ENCODE measurements at places on chromosomes 16 and 17.

GRCh38 chr16:30996985-30997724 lies 12.1 kb downstream of the HSD3B7 start:
- DNase-seq: peak; percentile 47

DNA sequence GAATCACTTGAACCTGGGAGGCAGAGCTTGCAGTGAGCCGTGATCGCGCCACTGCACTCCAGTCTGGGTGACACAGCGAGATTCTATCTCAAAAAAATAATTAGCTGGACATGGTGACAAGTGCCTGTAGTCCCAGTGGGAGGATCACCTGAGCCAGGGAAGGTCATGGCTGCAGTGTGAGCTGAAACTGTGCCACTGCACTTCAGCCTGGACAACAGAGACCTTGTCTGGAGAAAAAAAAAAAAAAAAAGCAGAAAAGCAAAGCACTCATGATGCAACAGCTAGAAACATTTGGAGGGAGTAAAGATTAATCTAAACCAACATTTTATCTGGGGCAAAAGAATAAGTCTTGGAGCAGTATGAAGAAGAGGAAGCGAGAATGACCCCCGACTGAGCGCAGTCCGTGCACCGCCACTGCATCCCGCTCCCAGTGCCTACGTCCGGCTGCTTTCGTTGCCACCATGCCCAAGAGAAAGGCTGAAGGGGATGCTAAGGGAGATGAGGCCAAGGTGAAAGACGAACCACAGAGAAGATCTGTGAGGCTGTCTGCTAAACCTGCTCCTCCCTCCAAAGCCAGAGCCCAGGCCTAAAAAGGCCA lies 8.2 kb downstream of the PRPSAP1 start:
- no peak for DNase-seq

DNA sequence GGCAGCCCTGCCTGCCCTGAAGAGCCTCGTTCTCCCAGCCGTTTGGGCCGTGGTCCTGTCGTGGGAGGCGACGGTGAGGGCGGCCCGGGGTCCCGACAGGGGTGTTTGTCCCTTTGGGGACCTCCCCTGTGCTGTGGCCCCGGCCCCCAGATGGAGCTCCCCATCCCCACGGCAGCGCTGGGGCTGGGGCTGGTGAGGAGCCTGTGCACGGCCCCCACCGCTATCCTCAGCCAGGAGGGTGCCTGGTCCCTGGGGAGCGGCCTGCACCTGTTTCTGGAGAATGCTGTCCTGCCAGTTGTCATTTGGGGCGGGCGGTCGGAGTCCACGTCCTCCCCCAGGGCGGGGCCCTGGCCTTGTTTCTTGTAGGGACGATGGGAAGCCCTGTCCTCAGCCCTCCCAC lies 6.6 kb downstream of the CAPN15 start:
- DNase-seq: no peak

GRCh38 chr17:39508987-39509386 lies 47.7 kb downstream of the CDK12 start:
- no peak for DNase-seq

DNA sequence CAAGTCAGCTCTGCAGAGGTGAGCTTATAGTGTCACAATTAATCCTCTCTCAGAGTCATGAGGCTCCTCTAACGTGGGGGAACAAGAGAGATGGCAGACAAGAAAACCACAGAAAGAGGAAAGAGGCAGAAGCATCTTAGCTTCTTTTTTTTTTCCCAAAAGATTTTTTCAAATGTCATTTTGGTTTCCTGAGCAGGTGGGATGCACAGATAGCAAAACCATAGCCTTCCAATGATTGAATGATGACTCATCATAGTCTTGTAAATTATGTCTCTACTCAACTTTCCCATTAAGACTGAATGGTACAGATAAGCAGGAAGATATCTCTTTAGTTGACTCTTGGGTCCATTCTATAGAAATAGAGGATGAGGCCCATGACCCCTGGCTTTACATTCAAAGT lies 162.8 kb upstream of the ZFHX3 start:
- no peak for DNase-seq

DNA sequence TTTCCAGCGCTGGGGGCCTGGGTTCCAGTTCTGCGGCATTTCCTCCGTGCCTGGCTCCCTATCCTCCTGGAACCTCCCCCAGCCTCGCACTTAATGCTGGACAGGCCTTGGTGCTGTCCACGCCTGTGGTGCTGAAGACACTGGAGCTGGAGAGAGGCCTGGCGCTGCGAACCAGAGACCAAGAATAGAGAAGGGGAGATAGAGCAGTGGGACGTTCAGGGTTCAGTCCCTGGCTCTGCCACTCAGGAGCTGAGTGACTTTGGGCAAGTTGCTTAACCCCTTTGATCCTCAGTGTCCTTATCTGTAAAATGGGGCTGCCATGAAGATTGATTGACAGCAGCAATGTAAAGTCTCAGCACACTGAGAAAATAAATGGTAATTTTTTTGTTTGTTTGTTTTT lies 11.9 kb downstream of the SBK1 start:
- no peak for DNase-seq

- DNase-seq: peak; percentile 85
Observed at GRCh38 chr17:45428050-45428617, 4.5 kb downstream of the ARHGAP27 start.

GRCh38 chr16:9518581-9518980 lies 427.1 kb downstream of the HAPSTR1 start:
- DNase-seq: no peak

- no peak for DNase-seq
Observed at GRCh38 chr16:26531290-26531730, 535.4 kb upstream of the C16orf82 start.

GRCh38 chr17:75367312-75367711 lies 38.2 kb downstream of the GRB2 start:
- no peak for DNase-seq

DNA sequence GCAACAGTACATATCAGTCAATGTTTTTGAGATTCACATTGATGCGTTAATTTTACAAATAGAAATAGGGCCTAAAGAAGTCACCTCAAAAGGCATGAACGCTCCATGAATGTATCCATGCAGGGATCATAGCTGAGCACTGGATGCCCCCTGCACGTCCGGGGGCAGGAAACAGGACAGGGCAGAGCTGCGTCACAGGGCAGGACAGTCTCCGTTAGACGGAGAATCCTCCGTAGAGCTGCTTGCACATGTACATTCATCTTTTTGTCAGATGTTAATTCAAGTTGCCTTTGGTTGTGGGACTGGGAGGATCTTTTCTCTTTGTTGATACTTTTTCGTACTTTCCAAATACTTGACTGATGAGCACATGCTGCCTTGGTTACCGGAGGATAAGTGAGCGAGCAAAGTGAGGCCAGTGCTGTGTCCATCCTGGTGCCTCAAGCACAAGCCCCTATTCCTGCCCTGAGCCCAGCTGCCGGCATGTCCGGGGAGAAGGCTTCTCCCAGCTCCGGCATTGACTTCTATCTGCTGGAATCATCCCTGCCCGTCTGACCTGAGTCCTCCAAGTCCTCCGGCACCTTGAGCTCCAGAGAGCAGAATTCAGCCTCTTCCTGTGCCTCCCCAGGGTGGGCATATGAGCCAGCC lies 15.0 kb downstream of the GAA start:
- no peak for DNase-seq

DNA sequence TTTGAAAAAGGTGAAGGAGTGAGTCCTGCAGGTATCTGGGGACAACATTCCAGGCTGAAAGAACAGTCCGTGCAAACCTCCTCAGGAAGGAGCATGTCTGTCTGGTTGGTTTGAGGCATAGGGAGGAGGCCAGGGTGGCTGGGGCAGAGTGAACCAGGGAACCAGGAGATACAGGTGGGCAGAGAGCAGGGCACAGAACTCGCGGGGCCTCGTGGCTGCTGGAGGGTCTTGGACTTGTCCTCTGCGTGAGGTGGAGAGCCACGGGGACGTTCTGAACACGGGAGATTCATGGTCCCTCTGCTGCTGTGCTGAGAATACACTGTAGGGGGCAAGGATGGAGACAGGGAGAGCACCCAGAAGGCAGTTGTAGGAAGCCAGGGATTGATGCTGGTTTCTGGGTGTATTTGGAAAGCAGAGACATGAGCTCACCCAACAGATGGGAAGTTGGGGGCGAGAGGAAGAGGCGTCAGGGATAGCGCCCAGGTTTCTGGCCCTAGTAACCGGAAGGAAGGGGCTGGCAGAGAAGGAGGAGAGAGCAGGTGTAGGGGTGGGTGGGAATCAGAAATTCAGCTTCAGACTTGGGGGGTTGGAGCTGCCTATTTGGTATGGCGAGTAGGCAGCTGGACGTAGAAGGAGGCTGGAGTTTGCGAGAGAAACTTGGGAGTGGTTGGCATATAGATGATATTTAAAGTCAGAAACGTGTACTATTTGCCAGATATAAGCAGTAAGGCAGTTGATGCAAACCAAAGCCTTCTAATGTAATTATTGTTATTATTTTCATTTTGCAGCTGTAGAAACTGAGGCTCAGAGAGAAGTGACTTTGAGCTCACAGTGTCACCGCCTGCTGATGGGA lies at the start of gene CCL17:
Gene CCL17 (plus strand): TSS at position 803 of the 853 bp plus-strand sequence. CDS start 9,166 bp downstream, outside the sequence.
- DNase-seq: no peak

DNA sequence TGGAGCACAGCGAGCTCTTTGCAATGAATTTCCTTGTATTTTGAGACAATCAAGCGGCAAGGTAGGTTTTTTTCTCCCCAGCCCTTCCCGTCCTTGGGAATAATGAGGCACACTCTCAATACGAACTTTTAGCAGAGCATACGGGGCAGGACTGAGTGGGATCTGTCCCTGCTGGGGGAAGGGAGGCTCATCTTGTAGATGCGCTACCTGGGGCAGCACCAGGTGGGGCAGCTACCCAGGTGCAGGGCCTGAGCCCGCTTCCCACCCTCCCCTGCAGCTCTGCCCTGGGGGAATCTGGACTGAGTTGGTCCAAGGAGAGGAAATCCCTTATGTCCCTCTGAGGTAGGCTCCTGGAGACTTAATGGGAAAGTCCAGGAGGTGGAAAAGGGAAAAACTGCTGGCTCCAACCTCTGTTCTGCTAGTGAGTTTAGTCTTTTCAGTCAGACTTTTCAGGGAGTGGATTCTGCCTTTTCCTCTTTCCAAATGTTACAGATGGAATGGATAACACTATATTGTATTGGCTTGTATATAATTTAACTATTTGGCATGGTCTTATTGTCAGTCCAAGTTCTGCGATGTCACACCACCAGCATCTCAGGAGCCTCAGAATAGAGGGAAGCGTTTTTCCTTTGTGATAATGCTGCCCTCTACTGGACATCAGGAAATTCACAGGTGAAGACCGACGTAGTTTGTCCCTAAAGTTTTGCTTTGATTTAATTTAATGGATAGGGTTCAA lies 9.6 kb upstream of the CES1 start:
- DNase-seq: no peak

- no peak for DNase-seq
Observed at GRCh38 chr16:46859719-46860152, 24.4 kb upstream of the GPT2 start.

GRCh38 chr17:1931844-1932579 lies 93.1 kb downstream of the RTN4RL1 start:
- no peak for DNase-seq

DNA sequence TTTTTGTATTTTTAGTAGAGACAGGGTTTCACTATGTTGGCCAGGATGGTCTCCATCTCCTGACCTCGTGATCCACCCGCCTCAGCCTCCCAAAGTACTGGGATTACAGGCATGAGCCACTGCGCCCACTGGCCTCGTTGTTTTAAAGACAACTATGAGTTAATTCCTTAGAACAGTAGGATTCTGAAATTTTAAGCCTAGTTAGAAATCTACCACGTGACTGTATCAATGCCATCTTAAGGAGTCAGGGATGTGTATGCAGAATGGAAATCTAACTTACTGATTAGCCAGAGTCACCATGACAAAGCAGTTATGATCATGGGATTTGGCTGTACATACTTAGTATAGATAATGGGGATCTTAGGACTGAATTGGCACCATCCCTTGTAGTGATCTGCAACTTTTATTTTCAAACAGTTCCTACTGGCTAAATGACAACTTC lies 2.8 kb downstream of the CEP20 start:
- DNase-seq: no peak

DNA sequence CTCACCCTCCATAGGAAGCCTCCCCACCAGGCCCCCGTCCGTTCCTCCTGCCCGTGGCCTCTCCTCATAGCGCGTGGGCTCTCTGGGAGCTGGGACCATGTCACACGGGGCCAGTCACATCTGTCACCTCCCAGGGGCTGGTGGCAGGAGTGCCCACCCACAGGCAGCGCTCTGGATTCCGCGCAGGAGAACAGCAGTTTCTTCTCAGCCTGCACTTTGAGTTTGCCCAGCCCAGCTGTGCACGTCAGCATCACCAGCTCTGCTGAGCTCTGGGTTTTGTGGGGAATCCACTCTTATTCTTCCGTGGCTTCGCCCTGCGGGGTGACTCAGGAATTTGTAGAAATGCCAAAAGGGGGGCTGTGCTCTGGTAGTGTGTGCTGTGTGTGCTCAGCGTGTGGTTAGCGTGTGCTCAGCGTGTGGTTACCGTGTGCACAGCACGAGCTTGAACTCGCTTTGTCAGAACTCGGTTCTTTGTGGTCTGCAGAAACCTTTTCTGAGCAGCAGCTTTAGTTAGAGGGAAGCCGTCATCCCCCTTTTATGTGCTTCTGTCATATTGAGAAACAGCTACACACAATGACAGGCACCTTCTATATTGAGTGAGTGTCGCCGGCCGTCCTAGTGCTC lies 3.2 kb downstream of the ACSF3 start:
- peak; percentile 89 for DNase-seq

- no peak for DNase-seq
Observed at GRCh38 chr16:62213763-62214162, 177.5 kb upstream of the CDH8 start.

DNA sequence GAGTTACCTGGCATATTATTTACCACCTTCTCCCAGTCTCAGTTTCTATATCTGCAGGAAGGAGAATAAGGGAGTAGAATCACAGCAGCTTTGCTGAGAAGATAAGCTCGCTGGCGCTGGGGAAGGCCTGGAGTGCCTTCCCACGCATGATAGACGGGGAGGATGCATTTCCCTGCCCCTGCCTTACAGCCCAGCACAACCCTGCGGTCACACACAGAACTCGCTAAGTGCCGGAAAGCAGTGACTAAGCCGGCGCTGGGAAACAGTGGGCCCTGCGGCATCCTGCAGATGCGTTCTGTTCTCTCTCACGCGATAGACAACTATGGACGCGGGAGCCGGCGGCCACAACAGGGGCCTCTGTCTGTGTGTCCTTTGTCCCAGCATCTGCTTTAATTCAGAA lies 4.8 kb downstream of the CA5A start:
- no peak for DNase-seq

- no peak for DNase-seq
Observed at GRCh38 chr17:30368912-30369720, 9.6 kb upstream of the CPD start.

DNA sequence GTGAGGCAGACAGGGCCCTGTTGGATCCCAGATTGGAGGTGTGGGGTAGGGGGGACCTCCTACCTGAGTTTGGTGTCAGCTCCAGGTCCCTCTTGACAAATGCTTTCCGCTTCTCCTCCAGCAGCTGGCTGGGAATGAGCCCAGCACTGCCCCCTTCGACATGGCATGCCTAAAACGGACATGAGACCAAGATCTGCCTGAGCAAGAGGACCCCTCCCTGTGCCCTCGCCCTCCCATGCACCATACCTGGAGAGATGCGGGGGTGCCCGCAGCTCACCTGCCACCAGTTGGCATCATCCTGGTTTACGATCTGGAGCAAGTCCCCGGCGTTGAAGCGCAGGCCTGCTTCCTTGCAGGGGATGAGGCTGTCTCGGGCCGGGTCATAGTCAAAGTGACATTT lies 26.2 kb downstream of the MPP2 start:
- no peak for DNase-seq

GRCh38 chr17:33229499-33229898 lies 63.6 kb downstream of the ASIC2 start:
- no peak for DNase-seq
